Esophagus mucosa (tissue), 1 donor: ENCODE measurements at places on chromosomes 12 and 14. TPM values are rescaled to one million over a fixed set of nuclear protein-coding genes. Genes with fewer than 3 reads are reported as not detected.
A peak's percentile ranks its signal among the peaks of the same experiment; 100 is the strongest.

GRCh38 chr12:1974812-1975211, 29.4 kb downstream of the DCP1B start:
- no peak for ATAC-seq

DNA sequence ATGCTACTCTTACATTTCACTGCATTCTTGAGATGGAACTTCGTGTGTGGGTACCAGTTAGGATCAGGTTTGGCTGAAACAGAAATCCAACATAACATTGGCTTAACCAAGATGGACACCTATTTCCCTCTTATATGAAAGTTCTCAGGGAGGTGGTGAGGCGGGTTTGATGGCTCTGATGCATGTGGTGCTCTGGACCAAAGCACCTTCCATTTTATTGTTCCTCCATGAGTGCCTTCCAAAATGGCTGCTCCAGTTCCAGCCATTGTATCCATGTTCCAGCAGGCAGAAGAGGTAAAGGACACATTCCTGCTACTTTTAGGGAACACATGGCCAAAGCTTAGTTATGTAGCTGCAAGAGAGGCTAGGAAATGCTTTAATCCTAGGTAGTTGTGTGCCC, 29.6 kb downstream of the BRI3BP start:
- no peak for ATAC-seq

Gene PTGDR
- total RNA-seq: not detected

DNA sequence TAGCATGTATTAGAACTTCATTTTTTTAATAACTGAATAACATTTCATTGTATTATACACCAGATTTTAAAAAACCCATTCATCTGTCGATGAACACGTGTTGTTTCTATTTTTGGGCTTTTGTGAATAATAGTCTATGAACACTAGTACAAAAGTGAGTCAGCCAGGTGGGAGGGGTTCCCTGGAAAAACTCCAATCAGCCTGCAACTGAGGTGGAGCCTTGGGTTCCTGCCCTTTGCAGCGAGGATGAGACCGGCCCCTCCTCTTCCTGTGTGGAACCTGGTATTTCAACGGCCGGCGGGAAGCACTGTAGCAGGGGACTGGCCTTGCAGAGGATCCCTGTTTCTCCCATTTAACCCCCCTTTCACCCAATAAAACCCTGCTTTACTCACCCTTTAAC, 56.1 kb downstream of the LMNTD1 start:
- peak; percentile 50 for ATAC-seq

Gene SHMT2
- 126 TPM for total RNA-seq

DNA sequence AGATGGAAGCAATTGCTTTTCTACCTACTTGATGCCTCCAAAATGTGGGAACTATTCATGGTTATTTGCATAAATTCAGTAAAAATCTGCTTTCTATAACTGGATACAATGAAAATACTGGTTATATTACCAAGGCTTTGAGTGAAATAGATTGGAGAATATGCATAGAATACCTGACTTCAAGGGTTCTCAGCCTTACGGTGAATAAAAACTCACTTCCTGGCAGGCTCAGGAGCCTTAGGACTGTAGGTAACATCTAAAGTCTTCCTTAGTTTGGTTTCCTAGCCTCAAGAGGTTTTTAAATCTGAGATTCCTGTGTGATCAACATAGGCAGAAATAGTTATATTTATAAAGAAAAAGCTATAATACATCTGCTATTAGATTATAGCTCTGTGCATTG, 158.6 kb downstream of the SLC41A2 start:
- ATAC-seq: no peak

Gene OR6C6
- not detected for total RNA-seq

Gene PDZRN4
- 0.24 TPM for total RNA-seq

Gene FGD4
- 17.4 TPM for total RNA-seq

- peak; percentile 20 for ATAC-seq
Observed at GRCh38 chr14:91509083-91509877, 830 bp downstream of the PPP4R3A start.

DNA sequence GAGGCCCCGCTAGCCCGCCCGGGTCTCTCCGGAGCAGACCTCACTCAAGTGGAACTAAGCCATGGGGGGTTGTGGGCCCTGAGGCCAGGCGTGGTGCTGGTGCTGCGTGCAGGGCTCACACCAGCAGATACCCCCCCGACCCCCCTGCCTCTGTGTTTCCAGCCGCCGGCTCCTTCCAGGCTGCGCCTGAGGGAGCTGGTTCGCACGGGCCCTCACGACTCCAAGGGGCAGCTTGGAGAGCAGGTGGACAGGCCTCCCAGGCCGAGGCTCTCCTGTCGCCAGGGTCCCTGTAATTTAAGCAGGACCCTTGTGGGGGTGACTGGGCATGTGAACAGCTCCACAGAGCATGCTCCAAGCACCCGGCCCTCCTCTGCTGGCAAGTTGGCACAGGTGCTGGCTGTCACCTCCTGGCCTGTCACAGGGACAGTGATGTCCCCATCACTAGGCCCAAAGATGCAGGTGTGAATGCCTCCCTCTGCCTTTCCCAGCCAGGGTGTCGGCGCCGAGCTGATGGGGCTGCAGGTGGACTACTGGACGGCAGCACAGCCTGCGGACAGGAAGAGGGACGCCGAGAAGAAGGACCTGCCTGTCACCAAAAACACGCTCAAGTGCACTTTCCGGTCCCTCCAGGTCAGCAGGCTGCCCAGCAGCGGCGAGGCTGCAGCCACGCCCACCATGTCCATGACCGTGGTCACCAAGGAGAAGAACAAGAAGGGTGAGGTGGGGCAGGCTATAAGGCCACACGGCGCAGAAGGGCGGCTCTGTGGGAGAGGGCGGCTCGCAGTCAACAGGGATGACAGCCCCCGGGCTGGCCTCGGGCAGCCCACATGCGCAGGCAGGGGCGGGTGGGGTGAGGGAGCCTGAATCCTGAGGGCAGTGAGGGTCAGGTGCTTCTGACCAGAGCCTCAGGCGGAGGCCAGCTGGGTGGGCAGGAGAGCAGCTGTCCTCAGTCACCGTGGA, 5.9 kb upstream of the TEX22 start:
- peak; percentile 29 for ATAC-seq

GRCh38 chr14:24240110-24240918, 2.1 kb downstream of the TINF2 start:
- no peak for ATAC-seq

DNA sequence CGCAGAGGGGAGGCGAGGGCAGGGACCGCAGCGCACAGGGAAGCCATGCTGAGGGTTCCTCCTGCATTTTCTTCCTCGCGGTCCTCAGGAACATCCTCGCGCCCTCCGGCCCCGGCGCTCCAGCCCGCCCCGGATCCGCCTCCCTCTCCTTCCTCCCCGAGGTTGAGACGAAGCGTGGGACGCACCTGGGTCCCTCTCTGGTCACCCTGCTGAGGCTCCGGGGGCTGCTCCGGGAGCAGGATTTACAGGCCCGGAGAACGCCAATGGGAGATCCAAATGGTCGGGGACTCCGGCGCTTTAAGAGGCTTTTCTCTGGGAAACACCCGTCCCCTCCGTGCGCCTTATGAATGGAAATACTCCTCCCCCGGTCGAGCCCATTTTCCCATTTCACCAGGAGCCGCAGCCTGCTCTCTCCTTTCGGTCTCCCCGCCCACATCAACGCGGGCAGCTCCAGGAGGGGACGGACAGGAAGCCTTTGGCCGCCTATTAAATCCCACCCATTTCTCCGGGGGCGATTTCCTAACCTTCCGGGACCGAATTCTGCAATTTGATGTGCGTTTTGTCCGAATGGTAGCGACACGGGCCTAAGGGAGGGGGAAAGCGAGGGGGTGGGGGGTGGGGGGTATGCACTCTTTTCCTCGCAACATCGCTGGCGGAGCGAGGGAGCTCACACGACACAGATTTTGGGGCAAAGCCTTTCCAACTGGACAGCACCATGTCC, at the start of gene UNC79:
UNC79 (plus strand) TSS at position 625 of the 721 bp plus-strand sequence; CDS start at position 716, 91 bp downstream.
- ATAC-seq: no peak

Gene RNASE7
- 2.7 TPM for total RNA-seq

GRCh38 chr12:107826276-107826675, 51.8 kb downstream of the ASCL4 start:
- ATAC-seq: no peak

DNA sequence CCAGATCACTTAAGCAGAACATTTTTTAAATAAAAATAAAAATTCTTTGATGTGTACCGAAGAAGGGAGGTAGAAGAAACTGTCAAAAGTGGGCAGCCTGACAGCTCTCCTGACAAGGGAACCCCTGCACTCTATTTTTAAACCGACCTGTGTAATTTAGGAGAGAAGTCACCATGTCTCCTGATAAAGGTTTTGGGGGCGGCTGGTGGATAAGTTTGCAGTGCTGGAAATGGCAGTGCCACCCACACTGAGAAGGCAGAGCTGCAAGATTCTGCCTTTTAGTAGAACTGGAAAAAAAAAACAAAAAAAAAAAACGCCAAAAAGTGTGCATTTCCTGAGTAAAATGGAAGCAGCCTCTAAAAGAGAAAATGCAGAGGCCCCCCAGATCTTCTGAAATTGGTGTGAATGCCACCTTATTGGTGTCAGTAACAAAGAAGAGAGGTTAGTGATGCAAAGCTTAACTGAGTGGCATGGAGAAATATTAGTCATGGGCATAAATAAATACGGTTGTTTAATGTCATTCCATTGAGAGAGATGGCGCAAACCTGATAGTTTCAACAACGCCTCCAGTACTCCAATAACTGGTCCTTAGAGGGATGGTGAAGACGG, 24.7 kb downstream of the DUSP6 start:
- ATAC-seq: no peak

GRCh38 chr12:108321688-108322087, 17.4 kb downstream of the CMKLR1 start:
- no peak for ATAC-seq

DNA sequence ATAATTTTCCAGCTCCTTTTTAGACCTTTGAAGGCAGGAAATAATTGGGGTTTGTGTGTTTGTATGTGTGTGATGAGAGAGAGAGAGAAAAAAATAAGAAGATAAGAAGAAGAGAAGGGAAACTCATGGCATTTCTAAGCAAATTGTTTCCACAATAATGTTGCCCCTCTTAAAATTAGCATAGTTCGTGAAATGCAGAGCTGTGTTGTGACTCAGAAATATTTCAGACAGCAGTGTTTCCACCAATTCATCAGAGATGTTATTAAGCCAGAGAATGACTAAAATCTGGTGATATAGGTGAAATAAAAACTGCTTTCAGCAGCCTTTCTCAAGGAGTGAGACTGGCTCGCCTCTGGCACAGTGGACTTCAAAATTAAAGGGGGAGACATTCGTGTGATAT, 65.9 kb upstream of the ARHGAP5 start:
- ATAC-seq: no peak

DNA sequence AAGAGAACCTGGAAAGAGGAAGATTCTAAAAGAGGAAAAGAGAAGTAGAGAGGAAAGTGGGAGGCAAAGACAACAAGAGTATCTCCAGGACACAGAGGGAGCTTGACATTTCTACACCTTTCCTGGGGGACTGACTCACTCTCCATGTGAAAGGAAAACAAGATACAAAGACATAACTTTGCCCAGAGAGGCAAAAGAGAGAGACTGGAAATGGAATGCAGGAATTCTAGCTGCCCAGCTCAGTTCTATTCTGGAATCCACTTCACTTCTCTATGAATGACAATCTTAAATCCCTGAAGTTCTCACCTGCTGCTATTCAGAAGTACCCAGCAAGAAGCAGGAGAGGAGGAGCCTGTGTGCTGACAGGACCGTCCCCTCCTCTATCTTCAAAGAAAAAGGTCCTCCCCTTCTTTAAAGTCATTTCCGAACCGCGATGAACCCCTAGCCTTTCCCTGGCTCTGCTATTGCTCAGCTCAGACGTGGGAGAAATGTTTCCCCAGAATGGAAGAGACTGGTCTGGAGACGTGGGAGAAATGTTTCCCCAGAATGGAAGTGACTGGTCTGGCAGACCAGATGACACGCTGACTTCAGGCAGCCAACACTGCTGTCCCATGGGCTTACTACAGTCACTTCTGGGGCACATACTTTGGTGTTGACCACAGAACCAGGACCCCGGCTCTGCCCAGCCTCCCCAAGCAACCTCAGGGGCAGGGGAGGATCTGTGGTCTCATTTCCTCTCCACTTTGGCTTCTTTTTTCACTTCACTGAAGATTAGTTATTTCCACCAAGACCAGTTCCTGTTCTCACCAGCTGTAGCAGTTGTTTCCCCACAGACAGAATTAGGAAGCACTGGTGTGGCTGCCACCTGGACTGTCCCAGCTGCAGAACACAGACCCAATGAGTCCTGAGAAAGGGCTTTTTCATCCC, 8.3 kb downstream of the FMNL3 start:
- ATAC-seq: peak; percentile 38

Gene CLEC4C
- not detected for total RNA-seq

DNA sequence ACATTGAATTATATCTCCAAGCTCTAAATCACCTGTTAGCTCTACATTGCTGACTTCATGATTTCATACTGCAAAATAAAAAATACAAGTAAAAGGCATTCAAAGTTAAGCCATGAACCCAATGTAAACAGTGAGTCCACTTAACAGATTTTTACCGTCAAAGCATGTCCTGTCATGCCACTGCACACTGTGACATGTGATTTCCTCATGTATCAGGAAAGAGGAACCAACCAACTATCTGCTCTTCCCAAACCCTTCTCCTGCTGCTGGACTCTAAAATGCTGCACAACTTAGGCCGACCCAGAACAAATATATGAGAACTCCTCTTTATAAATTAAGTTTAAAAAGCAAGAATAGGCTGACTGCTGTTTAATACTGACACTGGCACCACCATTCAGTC, 37.5 kb downstream of the TM7SF3 start:
- ATAC-seq: peak; percentile 71

DNA sequence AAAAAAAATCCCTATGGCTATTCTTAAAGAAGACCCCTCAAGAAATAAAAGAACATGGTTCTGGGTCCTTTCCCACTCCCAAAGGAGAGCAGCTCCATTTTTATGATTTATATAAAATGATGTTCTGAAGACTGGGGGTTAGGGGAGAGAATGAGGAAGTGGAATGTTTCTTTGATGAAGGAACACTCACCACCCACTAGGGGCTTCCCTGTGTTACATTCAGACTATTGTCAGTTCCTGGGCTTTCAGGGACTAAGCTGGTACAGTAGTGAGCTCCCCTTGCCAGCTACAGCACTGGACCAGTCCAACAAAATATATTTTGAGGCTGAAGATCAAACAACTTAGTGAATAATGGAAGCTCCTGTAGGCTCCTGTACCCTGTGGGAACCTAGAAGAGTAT, 98.9 kb downstream of the HMGA2 start:
- ATAC-seq: no peak

- ATAC-seq: no peak
Observed at GRCh38 chr12:497501-498160, 37.9 kb downstream of the B4GALNT3 start.

Gene JPH4
- total RNA-seq: 0.04 TPM

GRCh38 chr12:57764662-57765002, 2.2 kb downstream of the CYP27B1 start:
- peak; percentile 5 for ATAC-seq

GRCh38 chr12:109018296-109018695, 2.6 kb downstream of the SVOP start:
- no peak for ATAC-seq

Gene BICDL1
- total RNA-seq: 32.6 TPM

Gene NGB
- not detected for total RNA-seq

- no peak for ATAC-seq
Observed at GRCh38 chr12:108905725-108906124, 25.8 kb downstream of the DAO start.

DNA sequence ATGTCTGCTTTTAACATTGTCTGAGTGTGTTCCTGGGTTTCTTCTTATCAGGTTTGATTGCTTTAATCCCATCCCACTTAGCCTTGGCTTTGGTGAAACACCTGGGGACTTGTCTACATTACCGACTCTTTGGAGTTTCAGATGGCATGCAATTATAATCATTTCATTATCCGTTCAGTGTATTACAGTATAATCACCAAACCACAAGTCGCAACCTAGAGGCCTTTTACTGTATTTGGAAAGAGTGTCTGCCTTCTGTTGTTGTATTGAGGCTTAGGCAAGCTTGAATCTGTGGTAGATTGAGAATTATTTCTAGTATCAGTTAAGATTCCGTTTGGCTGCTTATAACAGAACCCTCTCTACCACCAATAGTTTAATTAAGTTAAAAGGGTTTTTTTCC, 103.9 kb downstream of the TGFB3 start:
- ATAC-seq: no peak
